ENCODE measurements at places on chromosomes 11 and 22.

DNA sequence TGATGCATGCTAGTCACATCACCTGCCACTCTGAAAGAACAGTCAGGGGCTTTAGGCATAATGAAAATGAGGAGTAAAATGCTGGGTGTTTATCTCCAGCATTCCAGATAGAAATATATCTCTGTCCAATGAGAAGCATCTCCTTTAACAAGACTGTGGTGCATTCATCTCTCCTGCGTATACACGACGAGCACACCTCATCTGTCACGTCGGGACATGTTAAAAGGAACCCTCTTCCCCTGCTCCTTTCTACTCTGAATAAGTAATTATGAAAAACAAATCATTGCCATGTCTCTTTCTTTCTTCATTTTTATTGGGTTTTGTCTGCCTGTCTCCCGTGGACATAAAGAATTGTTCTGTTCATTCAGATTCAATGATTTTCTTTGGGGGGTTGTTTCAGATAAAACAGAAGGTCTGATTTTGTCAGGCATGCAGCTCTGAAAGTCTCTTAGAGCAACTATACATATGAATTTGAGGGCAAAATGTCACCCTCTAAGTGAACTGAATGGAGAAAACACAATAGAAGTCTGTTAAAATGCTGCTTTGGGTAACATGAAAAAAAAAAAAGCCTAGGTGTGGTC is 195.0 kb downstream of the MAML2 start:
- no peak for ATAC-seq

- ATAC-seq, result no peak
Observed at GRCh38 chr11:26017903-26018302, 314.0 kb upstream of the ANO3 start.

GRCh38 chr22:30809086-30809485 is 114.4 kb downstream of the OSBP2 start:
- no peak for ATAC-seq

GRCh38 chr11:70705930-70706329 is 307.6 kb downstream of the CTTN start:
- ATAC-seq, result no peak

GRCh38 chr11:100789500-100789899 is 102.4 kb downstream of the ARHGAP42 start:
- no peak for ATAC-seq

- ATAC-seq, result no peak
Observed at GRCh38 chr11:116042146-116042545, 537.9 kb upstream of the CADM1 start.

DNA sequence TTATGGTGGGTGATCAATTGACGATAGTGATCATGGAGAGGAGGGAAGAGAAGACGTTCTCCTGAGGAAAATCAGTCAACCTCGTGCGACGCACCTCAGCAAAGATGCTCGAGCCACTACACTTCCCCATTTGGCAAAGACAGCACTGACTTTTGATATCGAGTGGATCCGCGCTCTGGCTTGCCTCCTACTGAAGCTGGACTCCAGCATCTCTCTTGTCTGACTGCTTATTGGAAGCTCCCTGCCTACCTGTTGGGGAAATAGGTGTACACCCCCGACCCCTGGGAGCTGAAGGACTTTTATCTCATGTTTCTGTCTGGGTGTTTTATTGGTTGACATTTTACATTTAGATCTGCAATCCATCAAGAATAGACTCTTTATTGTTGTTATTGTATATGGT is 476.8 kb upstream of the B3GAT1 start:
- ATAC-seq, result no peak

DNA sequence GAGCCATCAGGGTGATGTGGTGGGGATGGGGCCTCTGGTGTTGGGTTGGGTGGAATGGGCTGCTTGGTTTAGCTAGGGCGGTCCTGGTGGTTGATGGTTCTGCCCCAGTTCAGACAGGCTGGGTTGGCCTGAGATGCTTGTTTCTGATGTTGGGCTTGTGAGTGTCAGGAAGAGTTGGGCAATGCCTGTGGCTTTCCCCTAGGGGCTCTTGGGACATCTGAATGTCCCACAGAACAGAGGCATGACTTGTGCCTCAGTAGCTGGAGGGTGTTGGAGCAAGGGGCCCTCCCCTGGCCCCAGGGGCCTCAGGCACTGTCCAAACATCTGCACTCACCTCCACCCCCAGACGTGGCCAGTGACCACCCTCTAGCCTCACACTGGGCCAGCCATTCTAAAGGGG is 14.0 kb upstream of the CTSD start:
- no peak for ATAC-seq

DNA sequence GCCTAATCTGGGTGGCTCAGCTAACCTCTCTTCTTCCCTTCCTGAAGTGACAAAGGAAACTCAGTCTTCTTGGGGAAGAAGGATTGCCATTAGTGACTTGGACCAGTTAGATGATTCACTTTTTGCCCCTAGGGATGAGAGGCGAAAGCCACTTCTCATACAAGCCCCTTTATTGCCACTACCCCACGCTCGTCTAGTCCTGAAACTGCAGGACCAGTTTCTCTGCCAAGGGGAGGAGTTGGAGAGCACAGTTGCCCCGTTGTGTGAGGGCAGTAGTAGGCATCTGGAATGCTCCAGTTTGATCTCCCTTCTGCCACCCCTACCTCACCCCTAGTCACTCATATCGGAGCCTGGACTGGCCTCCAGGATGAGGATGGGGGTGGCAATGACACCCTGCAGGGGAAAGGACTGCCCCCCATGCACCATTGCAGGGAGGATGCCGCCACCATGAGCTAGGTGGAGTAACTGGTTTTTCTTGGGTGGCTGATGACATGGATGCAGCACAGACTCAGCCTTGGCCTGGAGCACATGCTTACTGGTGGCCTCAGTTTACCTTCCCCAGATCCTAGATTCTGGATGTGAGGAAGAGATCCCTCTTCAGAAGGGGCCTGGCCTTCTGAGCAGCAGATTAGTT is 14.2 kb upstream of the UVRAG start:
- ATAC-seq, result no peak

DNA sequence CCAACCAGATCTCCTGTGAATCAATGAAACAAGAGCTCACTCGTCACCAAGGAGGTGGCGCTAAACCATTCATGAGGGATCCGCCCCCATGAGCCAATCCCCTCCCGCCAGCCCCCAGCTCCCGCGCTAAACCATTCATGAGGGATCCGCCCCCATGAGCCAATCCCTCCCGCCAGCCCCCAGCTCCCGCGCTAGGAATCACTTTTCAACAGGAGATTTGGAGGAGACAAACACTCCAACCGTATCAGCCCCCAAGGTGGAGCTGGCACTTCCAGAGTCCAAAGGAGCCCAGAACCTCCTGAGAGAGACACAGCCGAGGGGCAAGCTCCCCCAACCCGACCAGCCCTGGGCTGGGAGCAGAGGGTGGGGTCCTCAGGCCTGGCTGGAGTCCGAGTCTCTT is 40.9 kb upstream of the PRR5 start:
- ATAC-seq, result no peak
